ENCODE measurements at places on chromosomes 7 and 10.
A peak's percentile ranks its signal among the peaks of the same experiment; 100 is the strongest.

DNA sequence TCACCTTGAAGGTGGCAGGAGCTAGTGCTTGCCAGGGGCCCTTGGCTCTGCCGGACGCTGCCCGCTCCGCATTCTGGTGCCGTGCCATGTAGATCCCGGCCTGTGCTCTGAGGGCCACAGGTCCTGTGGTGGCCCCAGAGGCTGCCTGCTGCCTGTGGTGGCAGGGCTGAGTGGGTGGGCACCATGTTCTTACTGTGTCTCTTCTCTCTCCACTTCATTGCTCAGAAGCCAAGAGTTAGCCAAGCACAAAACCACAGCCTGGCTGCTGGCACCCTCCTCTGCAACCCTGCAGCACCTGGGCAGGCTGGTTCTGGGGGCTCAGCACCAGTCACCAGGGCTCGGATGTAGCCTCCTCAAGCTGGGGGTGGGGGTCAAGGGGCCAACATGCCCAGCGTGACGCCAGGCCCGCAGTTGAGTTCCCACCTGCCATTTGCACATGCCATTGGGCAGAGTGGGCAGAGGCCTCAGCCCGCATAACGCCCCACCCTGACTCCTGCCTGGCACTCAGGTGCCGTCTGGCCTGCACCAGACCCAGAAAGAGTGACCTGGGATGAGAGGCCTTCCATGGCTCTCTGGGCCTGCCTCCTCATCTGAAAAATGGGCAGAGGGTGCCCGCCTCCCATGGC is 16.3 kb downstream of the ZMIZ1 start:
- no peak for DNase-seq

- no peak for DNase-seq
These were observed 2.3 kb downstream of the KNDC1 start for GRCh38 chr10:133162178-133162909.

DNA sequence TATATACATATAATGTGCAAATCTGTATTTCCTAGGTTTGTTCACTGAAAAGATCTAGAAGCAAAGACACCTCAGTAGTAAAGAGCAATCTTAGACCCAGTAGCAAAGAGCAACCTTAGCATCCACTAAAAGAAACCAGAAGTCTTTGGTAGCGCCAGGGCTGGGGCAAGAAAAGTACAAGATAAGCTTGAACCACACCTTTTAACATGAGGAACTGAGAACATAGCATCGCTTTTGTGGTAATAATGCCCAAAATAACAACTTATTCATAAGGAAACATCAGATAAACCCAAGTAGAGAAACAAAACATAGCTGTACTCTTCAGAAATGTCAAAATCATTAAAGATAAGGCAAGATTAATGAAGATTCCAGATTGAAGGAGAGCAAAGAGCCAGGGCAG is 173.4 kb downstream of the IMMP2L start:
- no peak for DNase-seq

DNA sequence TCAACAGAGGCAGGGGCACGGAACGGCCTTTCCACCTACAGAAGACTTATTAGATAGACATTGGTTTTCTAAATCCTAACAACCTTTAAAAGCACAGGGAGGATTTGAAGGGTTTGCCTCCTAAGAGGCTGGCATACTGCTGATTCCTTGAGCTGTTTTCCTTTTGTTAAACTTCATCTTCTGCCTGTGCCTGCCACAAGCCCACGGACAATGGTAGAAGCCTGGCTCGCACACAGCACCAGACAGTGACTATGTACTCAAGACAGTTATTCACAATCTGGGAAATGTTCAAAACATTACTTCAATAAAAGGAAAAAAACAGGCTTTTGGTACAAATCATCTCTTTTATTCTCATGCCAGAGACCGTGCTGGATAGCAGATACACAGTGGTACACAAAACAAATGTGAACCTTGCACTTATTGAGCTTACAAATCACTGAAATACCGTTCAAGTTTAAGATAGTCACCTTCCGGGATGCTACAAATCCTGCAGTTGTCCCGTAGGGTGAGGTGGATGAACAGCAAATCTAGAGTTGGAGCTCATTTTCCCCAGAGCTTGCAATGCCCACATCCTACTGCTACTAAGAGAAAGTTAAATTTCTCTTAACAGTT is 63.9 kb downstream of the VPS41 start:
- DNase-seq, result no peak

DNA sequence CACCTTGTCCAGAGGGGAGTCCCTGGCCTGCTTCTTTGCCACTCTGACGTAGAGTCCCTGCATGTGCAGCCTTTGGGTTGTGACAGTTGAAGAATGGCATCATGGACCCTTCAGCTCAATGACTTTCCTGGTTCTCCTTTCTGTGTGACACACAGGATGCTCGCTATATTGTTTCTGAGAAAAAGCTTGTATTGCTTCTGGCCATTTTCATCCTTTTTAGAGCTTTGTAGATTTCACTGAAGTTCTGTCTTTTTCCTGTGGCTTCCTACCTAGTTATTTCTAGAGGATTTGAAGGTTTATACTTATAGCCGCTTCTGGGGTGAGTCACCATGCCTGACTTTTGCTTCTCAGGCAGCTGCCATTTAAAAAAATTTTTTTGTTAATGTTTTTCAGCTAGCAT is 27.0 kb downstream of the SND1 start:
- DNase-seq, result no peak

GRCh38 chr7:116873619-116874018 is 11.2 kb downstream of the CAPZA2 start:
- no peak for DNase-seq

DNA sequence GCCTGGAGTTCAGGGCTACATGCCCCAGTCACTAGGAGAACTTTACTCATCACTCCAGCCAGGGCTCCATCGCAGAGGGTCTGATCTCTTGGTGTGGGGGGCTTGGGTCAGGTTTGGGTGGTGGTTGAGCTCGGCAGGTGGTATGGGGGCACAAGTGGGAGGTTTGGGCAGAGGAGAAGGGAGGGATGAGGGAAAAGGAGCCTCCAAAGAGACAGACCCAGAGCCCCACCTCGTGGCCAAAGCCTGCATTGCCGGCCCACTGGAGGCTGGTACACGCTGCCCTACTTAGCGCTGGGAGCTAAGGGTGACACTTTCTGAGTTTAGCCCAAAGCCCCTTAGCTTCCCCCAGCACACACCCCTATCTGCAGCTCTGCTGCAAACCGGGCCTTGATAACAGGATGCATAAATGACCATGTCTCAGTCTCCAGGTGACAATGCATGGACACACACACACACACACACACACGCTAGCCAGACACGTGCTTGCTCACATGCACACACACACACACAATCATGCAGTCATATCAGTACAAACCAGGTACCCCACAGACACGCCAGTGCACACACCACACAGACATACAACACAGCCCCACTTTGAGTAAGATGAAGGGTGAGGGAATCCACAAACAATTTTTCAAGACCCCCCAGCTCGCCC is 14.7 kb downstream of the LZTS2 start:
- DNase-seq, result peak; percentile 72

DNA sequence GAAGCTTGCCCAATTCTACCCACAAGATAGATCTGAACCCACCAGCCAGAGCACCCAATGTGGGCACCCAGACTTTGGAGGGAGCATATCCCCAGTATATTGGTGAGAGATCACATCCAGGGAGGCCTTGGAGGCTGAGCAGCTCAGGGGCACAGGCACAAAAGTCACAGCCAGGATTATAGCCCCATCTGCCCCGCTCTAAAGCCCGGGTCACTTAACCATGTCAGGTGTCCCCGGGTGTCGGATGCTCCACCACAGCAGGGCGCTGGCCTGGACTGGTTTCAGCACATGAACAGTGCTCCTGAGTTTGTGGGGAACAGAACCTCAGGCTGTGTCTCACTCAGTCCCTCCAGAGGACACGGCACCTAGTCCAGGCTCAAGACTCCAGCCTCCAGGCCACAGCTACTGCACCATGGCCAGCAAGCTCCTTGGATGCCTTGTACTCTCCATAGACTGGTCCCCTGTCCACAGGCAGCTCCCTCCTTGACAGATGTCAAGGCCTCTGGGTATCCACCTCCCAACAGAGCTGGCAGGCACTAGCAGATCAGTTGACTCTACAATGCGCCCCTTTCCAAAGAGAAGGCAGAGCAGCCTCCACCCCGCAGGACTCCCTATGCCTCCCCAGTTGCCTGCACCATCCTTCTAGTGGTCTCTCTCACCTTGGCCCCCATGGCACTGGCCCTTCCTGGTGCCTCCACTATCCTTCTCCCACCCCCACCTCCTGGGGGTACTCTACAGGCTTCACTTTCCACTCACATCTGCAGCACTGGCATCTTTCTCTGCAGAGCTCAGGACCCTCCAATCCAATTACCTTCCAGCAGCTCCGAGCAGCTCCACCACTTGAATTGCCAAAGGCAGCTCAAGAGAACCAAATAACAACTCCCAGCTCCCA is 306.0 kb downstream of the GRID1 start:
- no peak for DNase-seq

- no peak for DNase-seq
These were observed 153.0 kb upstream of the RHOBTB1 start for GRCh38 chr10:61097026-61097425.

DNA sequence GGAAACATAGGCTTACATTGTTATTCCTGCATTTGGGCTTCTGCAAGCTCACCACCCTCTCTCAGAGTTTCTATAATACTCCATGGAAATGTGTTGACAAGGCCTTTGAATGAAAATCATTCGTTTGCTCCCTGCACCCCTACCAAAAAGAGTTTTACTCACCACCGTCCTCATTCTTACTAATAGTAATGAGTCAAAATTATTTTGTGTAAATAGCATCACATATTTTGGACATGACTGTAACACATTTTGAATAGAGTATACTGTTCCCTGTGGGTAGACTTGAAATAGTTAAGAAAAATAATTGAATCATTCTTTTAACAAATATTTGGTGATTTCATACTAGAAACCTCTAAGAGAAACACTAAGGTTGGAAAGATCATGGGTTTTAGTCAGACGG is 84.6 kb downstream of the AKAP9 start:
- no peak for DNase-seq

DNA sequence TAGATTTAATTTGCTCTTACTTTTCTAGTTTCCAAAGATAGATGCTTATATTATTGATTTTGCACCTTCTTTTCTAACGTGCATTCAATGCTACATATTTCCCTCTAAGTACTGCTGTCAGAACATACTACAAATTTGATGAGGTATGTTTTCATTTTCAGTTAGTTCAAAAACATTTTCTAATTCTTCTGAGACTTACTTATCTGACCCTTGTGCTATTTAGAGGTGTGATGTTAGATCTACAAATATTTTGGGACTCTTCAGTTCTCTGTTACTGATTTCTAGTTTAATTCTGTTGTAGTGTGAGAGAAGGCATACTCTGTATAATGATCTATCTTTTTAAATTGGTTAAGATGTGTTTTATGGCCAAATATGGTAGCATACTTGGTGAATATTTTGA is 97.8 kb upstream of the TMEM168 start:
- DNase-seq, result no peak

GRCh38 chr7:134175334-134176036 is 48.3 kb downstream of the LRGUK start:
- no peak for DNase-seq

- DNase-seq, result no peak
These were observed 2.5 kb downstream of the ACSL5 start for GRCh38 chr10:112376396-112376790.

DNA sequence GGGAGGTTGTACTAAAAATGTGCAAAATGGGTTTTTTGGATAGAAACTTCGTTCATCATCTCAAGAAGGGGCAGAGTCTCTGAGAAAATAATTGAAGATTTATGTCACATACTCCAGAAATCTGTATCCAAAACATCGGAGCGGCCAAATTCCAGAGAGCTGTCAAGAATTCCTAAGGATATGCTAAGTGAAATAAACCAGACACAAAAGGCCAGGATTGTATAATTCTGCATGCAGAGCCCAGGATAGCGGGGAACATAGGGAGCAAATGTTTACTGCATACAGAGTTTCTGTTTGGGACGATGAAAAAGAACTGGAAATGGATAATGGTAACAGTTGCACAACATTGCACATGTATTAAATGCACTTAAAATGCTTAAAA is 224.2 kb upstream of the AUTS2 start:
- DNase-seq, result no peak

- DNase-seq, result no peak
These were observed 57.6 kb downstream of the LRRTM3 start for GRCh38 chr10:66983475-66983818.

GRCh38 chr10:123007558-123008354 is 839 bp downstream of the IKZF5 start:
- peak; percentile 2 for DNase-seq

- DNase-seq, result no peak
These were observed 8.8 kb downstream of the LIMK1 start for GRCh38 chr7:74092321-74092963.

DNA sequence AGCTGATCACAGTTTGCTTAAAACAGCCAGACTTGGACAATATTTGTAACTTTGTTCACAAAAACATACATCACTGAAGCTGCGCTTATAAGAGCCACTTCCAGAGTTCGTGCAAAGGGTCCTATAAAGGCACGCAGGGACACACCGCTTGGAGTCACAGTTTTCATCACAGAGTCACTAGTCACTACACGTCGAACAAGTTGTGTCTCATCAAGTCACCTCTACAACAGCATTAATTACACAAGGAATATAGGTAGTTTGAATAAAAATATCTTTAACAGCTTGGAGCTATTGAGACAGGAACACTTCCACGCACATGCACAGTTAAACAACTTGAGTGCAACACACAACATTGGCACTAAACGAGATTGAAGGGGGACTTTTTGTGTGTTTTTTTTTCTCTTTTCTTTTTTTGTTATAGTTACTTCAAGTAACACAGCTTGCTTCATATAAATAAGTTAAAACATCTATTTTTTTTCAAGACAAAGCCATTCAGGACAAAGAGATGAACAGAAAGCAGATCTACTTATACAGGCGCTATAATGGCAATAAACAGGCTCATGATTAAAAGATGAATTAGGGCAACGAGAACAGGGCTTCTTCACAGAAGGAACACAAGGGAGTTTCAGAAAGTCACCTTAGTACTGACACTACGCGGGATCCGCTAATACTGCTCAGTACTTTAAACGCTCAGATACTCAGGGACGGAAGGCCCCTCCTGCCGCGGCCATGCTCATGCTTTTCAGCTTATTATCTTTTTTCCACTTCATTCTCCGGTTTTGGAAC is 2.2 kb downstream of the HOXA5 start:
- DNase-seq, result no peak

GRCh38 chr10:33041783-33042437 is 83.9 kb upstream of the ITGB1 start:
- no peak for DNase-seq

GRCh38 chr10:60916025-60916424 is 28.0 kb downstream of the RHOBTB1 start:
- no peak for DNase-seq

DNA sequence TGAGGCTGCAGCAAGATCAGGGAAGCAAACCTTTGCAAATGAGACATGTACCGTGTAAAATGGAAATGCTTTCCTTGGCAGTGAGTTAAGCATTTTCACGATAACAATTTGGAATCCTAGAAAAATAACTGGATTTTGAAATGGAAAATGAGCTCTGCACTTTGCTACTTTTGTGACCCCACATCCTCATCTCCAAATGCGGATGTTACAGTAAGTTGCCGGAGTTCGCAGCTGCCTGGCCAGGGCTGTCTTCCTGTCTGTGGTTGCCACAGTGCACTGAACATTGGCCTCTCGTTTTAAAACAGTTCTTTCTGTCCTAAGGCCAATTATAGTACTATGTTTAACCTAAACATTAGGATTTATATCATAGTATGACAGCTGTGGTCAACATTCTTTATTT is 136.2 kb upstream of the FZD8 start:
- DNase-seq, result no peak

Measured in stimulated activated CD8-positive, alpha-beta memory T cell treated with anti-CD3 and anti-CD28 coated beads, Interleukin-7, amount 100 ng/mL, for 1 hour (primary cell).